ENCODE measurements at places on chromosomes 12 and 14.

- no peak for DNase-seq
These were observed 139.2 kb downstream of the KICS2 start for GRCh38 chr12:64082866-64083268.

DNA sequence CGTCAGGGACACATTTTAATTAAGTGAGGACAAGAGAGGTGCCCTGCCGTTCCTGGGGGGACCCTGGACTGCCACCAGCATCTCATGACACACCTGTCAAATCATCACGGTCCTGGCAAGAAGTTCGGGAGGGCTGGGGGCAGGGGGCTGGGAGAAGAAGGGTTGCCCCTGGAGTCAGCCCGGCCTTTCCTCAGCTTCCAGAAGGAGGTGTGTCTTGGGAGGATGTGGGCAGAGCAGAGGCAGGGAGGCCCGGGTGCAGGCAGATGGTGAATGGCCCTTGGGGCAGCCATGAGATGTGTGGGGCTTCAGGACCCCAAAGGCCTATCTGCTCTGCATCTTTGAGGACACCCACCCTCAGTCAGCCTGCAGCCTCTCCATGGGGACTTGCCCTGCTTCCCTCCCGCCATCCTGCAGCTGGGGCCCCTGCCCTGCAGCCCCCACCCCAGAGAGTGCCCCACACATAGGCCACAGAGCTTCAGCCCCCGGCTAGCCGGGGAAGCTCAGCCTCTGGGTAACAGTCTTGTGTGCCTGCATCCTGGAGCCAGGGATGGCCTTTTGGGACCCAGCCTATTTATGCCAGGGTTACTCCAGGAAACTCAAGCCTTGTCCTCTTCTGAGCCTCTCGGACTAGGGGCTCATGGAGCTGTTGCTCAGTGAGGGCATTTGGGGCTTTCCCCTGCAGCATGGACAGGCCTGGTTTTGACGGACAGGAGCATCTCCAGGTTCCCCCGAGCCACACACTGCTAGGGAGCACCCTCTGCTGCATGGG lies 178.5 kb downstream of the KIF26A start:
- no peak for DNase-seq

GRCh38 chr12:50032854-50033581 lies 7.7 kb upstream of the RACGAP1 start:
- no peak for DNase-seq

- DNase-seq, result no peak
These were observed 192.8 kb upstream of the EEA1 start for GRCh38 chr12:93121729-93122488.

DNA sequence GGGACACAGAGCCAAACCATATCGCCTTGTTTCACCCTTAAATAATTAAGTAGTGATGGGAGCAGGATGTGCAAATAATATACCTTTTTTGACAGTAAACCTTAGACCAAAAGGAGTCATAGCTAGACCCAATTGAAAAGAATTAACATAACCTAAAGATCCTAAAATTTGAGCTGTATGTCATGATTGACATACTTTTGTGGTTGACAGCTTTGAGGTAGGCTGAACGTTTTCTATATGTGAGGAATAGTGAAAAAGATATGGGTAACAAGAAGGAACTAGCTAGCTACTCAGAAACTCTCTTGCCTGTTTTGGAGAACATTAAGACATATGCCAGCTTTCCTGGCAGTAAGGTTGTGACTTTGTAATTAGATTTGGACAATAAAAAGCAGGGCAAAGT lies 320.6 kb downstream of the KCNC2 start:
- DNase-seq, result no peak

DNA sequence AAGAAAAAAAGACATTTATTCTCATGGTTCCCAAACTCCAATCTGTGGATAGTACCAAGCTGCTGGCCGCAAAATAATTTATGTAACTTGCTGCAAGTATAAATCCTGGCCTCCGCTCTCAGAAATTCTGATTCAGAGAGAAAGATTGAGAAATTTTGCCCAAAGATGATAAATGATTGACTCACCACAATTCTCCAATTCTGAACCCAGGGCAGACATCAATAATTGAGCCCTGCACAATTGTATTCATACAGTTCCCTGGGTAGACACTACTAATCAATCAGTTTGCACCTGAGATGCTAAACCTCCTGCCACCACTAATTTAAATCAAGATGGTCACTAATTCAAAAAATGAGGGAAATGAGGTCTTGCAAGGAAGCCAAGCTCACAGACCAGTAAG lies 38.2 kb downstream of the TRPV4 start:
- DNase-seq, result no peak

DNA sequence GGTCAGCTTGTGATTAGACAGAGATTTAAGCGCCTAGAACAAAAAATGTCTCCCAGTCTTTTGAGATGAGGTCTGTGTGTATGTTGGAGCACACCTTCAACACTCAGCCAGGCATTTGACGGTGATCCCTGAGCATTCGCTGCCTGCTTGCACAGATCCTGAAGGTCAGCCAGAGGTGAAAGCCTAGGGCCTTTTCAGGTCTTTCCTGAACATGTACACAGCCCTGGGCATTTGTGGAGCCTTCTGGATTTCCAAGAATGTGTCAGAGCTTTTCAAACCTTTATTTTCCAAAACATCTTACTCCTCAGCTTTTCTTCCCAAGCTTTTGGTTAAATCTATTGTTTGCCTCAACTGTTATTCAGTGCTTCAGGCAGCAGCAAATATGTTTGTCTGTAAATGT lies 59.1 kb upstream of the AMN start:
- DNase-seq, result no peak

DNA sequence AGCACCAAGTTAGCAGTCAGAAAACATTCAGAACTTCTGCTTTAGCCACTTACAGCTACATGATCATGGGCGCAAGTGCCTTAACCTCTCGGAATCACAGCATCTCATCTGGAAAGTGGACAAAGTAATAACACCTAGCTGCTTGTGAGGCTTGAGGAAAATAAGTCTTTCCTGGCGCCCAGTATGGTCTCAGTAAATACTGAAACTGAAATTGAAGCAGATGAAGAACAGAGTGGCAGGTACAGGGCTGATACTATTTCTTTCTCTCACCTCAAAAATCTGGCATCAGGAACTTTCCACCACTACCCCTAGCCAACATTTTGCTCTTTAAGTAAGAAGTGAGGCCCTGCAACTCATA lies 129.7 kb upstream of the FUT8 start:
- no peak for DNase-seq

- DNase-seq, result no peak
These were observed 9.2 kb upstream of the ZNF385A start for GRCh38 chr12:54393743-54394142.

DNA sequence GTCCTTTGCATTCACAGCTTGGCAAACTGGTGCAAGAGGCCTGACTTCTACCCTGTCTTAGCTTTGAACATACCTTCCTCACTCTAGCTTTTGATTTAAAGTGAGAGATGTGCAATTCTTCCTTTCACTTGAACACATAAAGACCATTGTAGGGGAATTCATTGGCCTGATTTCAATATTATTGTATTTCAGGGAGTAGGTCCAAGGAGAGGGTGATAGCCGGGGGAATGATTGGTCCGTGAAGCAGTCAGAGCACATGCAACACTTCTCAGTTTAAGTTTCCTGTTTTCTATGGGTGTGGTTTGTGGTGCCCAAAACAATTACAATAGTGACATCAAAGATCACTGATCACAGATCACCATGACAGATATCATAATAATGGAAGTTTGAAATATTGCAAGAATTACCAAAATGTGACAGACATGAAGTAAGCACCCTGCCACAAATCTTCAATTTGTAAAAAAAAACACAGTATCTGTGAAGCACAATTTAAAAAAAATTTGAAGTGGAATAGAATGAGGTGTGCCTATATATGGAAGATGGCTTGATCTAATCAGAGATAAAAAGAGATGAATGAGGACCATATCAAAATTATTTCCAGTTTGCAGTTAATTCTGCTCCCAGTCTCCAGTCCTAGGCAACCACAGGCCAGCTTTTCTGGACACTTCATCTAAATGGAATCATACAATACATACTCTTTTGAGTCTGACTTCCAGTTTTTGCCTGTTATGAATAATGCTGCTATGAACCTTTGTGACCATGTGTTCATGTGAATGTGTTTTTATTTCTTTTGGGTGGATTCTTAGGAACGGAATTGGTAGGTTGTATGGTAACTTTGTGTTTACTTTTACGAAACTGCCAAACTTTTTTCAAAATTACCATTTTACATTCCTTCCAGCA lies 23.2 kb downstream of the BORCS5 start:
- DNase-seq, result no peak

DNA sequence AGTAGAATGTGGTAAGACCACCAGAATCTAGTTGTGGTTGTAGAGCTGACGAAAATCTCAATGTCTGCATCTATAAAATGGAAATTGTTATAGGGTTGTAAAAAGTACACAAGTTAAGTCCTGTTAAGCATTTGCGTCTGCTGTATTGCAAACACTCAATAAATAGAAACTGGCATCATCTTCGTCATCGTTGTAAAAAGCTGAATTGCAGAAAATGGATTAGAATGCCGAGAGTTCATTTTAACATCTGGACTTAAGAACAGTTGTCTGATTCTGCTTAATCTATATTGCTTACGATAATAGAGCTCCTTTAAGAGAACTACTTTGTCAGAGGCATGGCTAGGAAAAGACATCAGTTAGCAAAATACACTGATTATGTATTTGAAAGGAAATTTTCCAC lies 33.2 kb downstream of the KCNMB4 start:
- DNase-seq, result no peak

DNA sequence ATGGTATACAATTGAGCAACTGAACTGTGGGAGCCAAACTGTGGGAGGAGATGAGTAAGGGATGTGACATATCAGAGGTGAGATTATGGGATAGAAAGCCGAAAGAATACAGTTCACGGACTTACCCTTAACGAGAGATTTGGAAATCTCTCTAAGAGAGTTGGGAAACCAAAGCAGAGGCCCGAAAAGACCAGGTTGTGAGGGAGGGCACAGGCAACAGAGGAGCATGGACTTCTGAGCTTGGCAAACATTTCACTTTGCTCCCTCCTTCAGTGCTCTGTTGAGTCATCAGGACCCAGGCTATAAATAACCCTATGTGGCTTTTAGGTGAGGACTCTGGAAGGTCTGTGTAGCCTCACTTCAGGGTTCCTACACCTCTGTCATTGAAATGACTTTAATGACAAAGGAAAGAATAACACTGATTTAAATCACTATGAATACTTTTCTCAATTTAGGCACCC lies 120.6 kb downstream of the TGFB3 start:
- DNase-seq, result no peak

- no peak for DNase-seq
These were observed 42.4 kb upstream of the BDKRB2 start for GRCh38 chr14:96162265-96162664.

- no peak for DNase-seq
These were observed 4.5 kb upstream of the KLHL33 start for GRCh38 chr14:20440465-20440864.

- no peak for DNase-seq
These were observed 2.8 kb downstream of the FAM234B start for GRCh38 chr12:13046964-13047363.

DNA sequence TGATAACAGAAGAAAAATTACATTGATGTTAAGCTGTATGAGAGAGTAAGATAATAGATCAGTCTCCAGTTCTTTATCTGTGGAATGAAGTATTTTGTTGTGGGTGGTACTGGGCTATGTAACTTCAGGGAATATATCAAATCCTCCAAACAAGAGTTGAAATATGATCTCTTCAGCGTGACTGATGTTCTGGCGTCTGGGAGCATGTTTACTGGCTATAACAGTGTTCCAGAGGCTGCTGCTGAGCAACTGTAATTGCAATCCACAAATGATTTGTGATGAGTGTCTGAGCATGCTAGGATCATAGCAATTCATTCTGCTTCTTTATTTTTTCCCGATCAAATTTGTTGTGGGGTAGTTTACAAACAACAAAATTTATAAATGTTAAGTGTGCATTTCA lies 18.6 kb upstream of the CCDC198 start:
- DNase-seq, result no peak

GRCh38 chr12:20474016-20474415 lies 105.7 kb downstream of the PDE3A start:
- no peak for DNase-seq

- DNase-seq, result no peak
These were observed 5.7 kb upstream of the MLF2 start for GRCh38 chr12:6758506-6759095.

- DNase-seq, result no peak
These were observed 319.9 kb downstream of the CACNA1C start for GRCh38 chr12:2372735-2373134.

DNA sequence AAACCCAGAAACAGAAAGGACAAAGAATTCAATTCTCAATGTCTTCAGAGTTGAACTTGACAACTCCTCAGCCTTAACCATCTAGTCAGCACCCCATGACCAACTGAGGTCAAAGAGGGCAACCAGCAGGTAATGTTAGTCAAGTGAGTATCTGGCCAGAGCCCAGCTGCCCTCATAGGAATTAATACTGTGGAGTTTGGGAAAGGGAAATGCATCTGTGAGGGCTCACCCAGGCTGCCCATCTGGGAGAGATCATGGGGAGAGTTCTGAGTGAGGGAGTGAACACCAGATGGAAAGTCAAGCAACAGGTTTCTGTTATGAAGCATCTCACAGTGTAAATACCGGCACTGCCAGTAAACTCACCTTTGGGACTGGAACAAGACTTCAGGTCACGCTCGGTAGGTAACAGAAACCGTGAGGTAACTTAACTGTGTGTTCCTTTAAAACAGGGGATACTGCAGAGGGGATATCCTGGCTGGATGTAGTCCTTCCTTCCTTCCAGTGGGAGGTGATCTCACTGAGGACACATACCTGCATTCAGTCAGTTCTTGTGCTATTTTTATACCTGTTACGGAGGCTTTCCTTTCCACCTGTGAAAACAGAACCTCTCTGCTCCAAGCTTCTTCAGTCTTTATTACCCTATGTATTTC lies 94.4 kb downstream of the DAD1 start:
- no peak for DNase-seq

DNA sequence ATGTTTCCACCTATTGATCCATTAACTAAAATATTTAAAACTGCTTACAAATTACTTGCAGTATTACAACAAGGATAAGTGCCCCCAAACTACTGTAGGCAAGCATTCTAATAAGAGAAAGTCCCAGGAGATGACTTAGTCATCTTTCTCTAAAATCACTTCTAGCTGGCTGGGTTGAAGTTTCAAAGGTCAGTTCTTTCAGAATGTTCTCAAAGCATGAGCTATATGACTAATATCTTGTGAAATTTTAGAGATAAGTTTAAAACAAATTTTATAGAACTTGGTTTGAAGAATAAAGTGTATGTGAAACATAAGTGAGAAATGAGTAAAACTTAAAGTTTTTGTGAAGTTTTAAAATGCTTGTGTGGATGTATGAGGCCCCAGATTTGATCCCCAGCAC lies 24.3 kb upstream of the OR6J1 start:
- no peak for DNase-seq

Measured in stimulated activated CD8-positive, alpha-beta memory T cell treated with anti-CD3 and anti-CD28 coated beads, Interleukin-7, amount 100 ng/mL, for 48 hours (primary cell).